Hepatocyte (in vitro differentiated cells): ENCODE measurements at places on chromosomes 7 and 10.

GRCh38 chr7:156620291-156620675, 20.3 kb upstream of the RNF32 start:
- no peak for DNase-seq

- peak; percentile 52 for DNase-seq
Measured at GRCh38 chr10:117005527-117006055, 604 bp upstream of the SHTN1 start.

DNA sequence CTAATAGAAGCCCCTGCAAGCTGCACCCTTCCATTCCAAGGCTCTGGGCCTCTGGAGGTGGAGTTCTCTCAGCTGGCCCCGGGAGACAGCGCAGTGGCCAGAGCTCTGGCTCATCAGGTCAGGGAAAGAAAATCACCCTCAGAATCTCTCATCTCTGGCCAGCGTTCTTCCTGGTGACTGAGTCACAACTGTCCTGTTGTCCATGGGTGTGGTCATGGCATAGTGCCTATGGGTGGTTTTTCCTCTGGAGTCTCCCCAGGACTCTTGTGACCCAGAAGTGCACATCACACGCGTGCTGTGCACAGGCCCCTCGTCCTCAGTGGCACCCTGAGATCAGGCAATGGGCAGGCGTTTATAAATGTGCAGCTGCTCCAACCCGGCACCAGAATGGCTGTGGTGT, 27.4 kb upstream of the FXYD4 start:
- no peak for DNase-seq

GRCh38 chr10:78516756-78517155, 483.1 kb downstream of the RPS24 start:
- DNase-seq, result peak; percentile 27

DNA sequence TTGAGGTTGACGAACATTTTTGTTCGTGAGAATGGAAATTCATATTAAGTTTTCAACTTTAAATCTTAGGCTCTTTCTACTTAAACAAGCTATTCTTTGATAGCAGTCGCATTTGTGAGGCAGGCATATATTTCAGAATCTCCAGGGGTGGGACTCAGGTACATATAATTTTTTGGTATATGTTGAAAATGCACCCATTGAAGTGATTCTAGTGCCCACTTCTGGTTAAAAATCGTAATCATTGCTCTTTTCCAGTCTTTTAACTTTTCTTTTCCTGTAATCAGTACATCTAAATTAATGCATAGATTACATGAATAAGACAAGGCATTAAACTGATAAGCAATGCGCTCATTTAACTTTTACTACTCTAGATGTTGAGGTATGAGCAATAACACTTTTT, 67.8 kb downstream of the ZNRF2 start:
- no peak for DNase-seq
